ENCODE measurements at places on chromosomes 4 and X. TPM values are rescaled to one million over a fixed set of nuclear protein-coding genes. Genes with fewer than 3 reads are reported as not detected.

SPANXA1 gene
- not detected for total RNA-seq

EXOSC9 gene
- total RNA-seq = 30.7 TPM

MAGEC2 gene
- 0.28 TPM for total RNA-seq

HNRNPDL gene
- 130 TPM for total RNA-seq

RHOXF1 gene
- total RNA-seq = not detected

DCLK2 gene
- 3.3 TPM for total RNA-seq

TGIF2LX gene
- total RNA-seq = not detected

NUDT10 gene
- 0.85 TPM for total RNA-seq

BCAP31 gene
- total RNA-seq = 240 TPM

DUX4 gene
- total RNA-seq = not detected

PARM1 gene
- 0.38 TPM for total RNA-seq

Measured in regular cardiac myocyte (primary cell).